CD8-positive, alpha-beta memory T cell (primary cell): ENCODE measurements at places on chromosomes 6 and 20. TPM values are rescaled to one million over a fixed set of nuclear protein-coding genes. Genes with fewer than 3 reads are reported as not detected.

GRCh38 chr20:20022498-20022897, 5.3 kb downstream of the NAA20 start:
- H3K4me3 ChIP-seq, result no peak overlapping the region
- H3K4me1 ChIP-seq, result peaks cover 25% of the 10 kb centered on the region

- no peak for DNase-seq
- no peak overlapping the region for H3K27ac ChIP-seq
These were observed 141.5 kb downstream of the GMDS start for GRCh38 chr6:2103765-2104523.

DNA sequence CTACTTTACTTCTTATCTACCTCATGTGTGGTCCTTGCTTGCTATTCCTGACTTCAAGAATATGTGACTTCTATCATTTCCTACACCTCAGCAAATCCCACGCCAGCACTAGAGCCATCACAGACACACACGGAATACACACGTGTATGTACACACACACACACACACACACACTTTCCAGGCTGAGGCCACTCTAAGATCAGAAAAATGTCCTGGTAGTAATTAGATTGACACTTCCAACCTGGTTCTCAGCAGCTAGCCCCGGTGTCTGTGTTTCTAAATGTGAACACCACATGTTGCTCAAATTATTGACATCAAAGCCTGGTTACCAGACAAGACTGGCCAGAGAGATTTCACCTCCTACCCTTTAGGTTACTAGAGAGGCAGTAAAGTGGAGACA, 54.1 kb upstream of the SASH1 start:
- no peak overlapping the region for H3K4me3 ChIP-seq
- H3K4me1 ChIP-seq, result no peaks in the 10 kb centered on the region
- H3K27ac ChIP-seq, result no peak overlapping the region
- no peaks in the 10 kb centered on the region for H3K27me3 ChIP-seq

TRIM26 gene
- 102 TPM for total RNA-seq

COX4I2 gene
- not detected for total RNA-seq

- H3K27ac ChIP-seq, result no peak overlapping the region
- no peak for DNase-seq
- H3K4me3 ChIP-seq, result no peak overlapping the region
- no peaks in the 10 kb centered on the region for H3K4me1 ChIP-seq
- H3K27me3 ChIP-seq, result no peaks in the 10 kb centered on the region
These were observed 59.5 kb upstream of the BMP2 start for GRCh38 chr20:6708010-6708409.

WFDC5 gene
- total RNA-seq, result not detected

DNA sequence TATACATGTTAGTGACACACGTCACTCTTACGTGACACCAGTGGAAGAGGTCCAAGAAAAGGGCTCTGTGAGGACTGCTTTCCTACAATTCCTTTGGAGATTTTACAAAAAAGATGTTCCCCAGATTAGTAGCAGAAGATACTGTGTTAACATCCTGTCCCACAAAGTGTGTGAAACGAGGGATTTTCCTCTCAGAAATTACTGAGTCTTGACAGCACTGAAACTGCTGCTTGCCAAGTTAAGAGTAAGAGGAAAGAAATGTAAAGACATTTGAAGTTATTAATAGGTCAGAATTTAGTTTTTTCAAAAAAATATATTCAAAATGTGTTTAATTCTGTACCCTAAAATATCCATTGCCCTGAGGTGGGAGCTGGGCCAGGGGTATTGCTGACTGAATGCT, 58.8 kb upstream of the MAP7 start:
- DNase-seq, result no peak
- peaks cover 6% of the 10 kb centered on the region for H3K36me3 ChIP-seq
- no peak overlapping the region for H3K27ac ChIP-seq
- no peak overlapping the region for H3K4me3 ChIP-seq
- H3K4me1 ChIP-seq, result no peaks in the 10 kb centered on the region
- no peaks in the 10 kb centered on the region for H3K27me3 ChIP-seq

GRCh38 chr6:100657678-100658330, 193.1 kb upstream of the SIM1 start:
- no peaks in the 10 kb centered on the region for H3K4me1 ChIP-seq
- no peak overlapping the region for H3K27ac ChIP-seq
- DNase-seq, result no peak
- no peaks in the 10 kb centered on the region for H3K36me3 ChIP-seq
- no peak overlapping the region for H3K4me3 ChIP-seq

DNA sequence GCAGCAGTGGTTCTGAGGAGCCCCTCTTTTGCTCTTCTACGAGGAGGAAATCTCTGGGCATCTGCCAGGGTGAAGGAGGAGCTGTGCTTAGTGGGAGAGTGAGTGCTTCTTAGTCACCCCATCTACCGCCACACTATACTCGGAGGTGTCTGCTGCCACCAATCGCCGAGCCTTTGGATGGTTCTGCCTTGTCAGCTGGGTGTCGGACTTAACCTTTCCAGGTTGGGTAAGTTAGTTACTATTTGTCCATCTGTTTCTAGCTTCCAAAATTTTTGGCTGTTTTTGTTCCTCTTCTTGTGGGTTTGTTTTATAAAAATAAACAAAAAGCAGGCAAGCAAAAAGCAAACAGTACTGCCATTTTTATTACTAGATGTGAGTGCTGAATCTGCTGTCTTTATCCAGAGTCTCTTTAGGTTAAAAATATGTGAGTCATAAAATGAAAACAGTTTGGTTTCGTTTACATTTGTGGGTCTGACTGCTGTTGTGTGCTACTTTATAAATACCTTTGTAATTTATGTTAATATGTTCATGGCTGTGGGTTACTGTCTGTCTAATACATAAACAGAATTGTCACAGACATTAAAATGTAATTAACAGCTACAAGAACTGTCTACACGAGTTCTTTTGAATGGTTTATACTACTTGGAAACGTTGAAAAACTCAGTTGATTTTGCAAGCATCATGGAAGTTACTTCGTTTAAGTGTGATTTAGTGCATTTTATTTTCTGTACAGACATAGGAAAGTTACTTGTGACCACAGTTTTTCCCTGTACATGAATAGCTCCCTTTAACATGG, 89.2 kb downstream of the ARID1B start:
- peaks cover 19% of the 10 kb centered on the region for H3K4me1 ChIP-seq
- no peak for DNase-seq

XKR7 gene
- not detected for total RNA-seq

- H3K36me3 ChIP-seq, result no peaks in the 10 kb centered on the region
- no peak overlapping the region for H3K27ac ChIP-seq
- H3K4me3 ChIP-seq, result no peak overlapping the region
- H3K4me1 ChIP-seq, result no peaks in the 10 kb centered on the region
- H3K27me3 ChIP-seq, result no peaks in the 10 kb centered on the region
These were observed 3.9 kb downstream of the DST start for GRCh38 chr6:56638760-56639159.

DNA sequence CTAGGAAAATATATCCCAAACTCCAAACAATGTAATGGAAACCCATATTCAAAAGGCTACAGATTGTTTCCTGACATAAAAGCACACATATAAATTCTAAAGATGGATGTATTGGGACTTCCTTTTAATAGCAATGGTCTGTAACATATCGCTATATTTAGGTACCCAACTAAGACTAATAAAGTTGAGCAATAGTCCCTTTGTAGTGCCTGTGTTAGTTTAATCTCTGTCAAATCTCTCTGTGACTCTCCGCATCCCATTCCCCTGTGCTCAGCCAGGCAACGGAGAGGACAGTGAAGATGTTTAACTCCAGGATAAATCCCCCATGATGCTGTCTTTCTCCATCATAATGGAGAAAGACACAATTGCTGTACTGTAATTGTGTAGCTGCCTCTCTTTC, 19.0 kb downstream of the RCAN2 start:
- no peaks in the 10 kb centered on the region for H3K4me1 ChIP-seq
- no peak for DNase-seq
- H3K4me3 ChIP-seq, result no peak overlapping the region
- H3K27ac ChIP-seq, result no peak overlapping the region
- no peaks in the 10 kb centered on the region for H3K36me3 ChIP-seq

PAX1 gene
- not detected for total RNA-seq

DNA sequence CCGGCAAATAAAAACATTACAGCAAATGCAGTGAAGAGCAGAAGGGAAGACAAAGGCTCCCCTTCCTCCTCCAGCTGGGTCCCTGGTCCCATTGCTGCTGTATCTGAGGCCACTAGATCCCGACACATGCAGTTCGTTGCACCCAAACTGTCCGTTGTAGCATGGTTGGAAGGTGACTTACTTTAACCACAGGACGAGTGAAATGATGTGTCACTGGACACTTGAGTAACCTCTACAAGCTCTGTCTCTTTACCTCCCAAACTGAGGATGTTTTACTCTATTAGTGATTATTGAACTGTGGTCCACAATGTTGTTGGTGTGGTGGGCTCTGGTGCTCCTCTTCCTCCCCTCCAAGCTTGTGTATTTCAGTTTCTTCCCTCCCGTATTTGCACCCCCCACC, 46.2 kb upstream of the ARMH2 start:
- H3K27ac ChIP-seq, result no peak overlapping the region
- no peak for DNase-seq
- H3K4me1 ChIP-seq, result peaks cover 46% of the 10 kb centered on the region
- H3K27me3 ChIP-seq, result no peaks in the 10 kb centered on the region
- H3K36me3 ChIP-seq, result peaks cover 94% of the 10 kb centered on the region

DNA sequence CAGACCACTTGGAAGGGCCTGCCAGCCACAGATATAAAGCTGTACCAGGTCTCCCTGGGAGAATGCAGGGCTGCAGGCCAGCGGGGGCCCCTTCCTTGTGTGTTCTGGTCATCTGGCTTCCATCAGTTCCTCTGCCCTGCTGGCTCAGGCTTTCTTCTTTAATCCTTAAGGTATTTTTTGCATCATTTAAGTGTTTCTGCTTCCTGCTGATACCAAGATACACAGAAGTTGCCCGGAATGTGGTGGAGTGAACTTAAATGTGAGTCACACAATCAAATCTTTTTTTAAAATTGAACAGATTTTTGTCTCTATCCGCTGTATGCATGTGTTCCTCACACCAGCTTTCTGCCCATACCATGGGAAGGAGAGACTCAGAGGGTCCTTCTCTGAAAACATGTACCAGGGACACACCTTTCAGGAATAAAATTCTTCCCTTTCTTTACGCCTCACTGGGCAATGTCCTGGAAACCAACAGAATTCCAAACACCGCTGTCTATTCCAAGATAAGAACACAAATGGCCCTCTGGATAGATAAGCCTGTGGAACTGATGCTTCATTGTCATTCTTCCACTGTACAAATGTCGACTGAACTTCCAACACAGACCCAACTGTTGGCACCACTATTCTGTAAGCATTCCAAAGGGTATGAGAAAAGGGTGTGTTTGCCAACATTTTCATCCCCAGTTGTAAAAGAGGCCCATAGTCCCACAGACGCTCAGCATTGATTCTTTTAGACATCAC, 206.2 kb upstream of the MYLIP start:
- no peaks in the 10 kb centered on the region for H3K4me1 ChIP-seq
- no peaks in the 10 kb centered on the region for H3K27me3 ChIP-seq
- DNase-seq, result no peak
- no peaks in the 10 kb centered on the region for H3K36me3 ChIP-seq

DNA sequence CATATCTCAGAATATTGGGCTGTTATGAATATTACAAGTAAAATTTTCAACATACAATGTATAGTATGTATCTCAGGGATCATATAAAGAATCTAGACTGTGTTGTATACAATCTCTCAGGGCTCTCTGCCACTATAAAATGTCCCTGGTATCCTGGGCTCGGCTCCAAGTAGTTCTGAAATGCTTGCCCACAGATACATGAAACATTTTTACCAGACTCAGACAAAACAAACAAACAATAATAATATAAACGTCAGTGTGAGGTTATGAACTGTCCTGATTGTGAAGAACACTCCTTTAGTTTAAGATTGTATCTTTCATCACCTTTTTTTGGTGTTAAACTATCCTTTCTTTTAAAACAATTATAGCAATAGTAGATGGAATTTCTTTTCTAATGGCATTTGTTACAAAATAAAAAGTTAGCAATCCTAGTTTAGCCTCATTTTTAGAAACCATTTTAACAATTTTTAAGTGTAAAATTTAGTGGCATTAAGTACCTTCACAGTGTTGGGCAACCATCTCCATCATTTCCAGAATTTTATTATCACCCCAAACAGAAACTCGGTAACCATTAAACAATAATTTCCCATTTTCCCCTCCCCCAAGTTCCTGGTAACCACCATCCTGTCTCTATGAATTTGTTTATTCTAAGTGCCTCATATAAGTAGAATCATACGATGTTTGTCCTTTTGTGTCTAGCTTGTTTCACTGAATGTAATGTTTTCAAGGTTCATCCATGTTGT, 17.4 kb upstream of the LY86 start:
- H3K27ac ChIP-seq, result no peak overlapping the region
- no peaks in the 10 kb centered on the region for H3K36me3 ChIP-seq
- no peaks in the 10 kb centered on the region for H3K27me3 ChIP-seq
- no peak for DNase-seq

PPP1R14C gene
- 1.6 TPM for total RNA-seq

MAK gene
- 2.3 TPM for total RNA-seq

DNA sequence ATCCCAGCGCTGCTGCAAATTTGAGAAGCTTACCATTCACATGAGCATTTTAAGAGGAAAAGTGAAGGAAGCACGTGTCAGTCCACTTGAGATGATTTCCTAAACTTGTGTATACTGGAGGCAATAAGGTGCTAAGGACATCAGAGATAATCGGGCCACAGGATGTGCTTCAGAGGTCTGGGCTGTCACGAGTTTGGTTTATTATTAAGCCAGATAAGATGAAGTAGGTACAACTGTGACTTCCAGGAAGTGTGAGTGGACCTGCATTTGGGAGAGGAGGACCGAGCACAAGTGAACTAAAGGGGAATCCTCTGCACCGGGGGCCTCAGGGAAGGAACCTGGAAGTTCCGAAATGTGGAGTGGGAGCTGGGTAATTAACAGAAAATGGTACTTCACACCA, 1.4 kb downstream of the SAMD5 start:
- H3K27ac ChIP-seq, result no peak overlapping the region
- no peak for DNase-seq
- no peaks in the 10 kb centered on the region for H3K4me1 ChIP-seq
- H3K4me3 ChIP-seq, result no peak overlapping the region
- H3K36me3 ChIP-seq, result no peaks in the 10 kb centered on the region

PDCD2 gene
- total RNA-seq, result 158 TPM

DNA sequence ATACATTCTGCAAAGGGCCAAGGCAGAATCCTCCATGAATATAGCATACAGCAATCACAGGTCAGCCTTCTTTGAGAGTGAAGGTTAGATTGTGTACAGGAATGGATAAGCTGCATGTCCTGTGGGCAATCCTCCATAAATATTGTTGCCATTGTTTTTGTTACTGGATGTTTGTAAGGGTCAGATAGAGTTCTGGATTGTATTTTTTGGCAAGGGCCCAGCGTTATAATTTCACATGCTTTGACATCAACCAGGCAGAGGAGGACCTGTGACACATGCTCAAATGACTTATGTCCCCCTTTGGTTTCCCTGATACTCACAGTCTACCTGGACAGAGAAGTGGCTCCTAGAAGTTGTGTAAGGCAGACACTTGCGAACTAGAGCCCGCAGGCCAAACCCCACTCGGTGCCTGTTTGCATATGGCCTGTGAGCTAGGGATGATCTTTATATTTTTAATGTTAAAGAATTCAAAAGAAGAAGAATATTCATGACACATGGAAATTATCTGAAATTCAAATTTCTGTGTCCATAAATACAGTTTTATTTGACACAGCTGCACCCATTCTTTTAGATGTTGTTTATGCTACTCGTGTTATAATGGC, 5.4 kb downstream of the LY86 start:
- H3K27ac ChIP-seq, result no peak overlapping the region
- no peak overlapping the region for H3K4me3 ChIP-seq
- peaks cover 61% of the 10 kb centered on the region for H3K4me1 ChIP-seq
- no peaks in the 10 kb centered on the region for H3K36me3 ChIP-seq
- H3K27me3 ChIP-seq, result no peaks in the 10 kb centered on the region
